Fibroblast of skin of right biceps (primary cell): ENCODE measurements at places on chromosomes 7 and 10.

- no peak for DNase-seq
Observed at GRCh38 chr7:94849636-94850208, 57.7 kb upstream of the PPP1R9A start.

DNA sequence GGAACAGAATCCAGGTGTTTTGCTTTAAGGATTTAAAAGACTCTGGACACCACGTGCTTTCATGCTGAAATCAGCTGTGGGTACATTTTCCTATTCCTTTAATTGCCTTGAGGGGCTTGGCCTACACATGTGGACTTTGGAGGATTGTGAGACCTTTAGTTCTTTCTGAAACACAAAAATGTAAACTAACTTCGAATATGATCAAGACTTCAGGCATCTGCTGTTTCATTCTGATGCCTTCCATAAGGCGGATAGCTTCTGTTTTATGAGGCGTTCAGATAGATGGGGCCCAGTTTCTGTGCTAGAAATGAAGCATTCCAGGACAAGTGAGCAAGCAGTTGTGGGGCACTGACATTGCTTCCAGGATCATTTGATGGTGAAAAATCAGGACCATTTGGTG lies 1.5 kb upstream of the NOBOX start:
- no peak for DNase-seq

DNA sequence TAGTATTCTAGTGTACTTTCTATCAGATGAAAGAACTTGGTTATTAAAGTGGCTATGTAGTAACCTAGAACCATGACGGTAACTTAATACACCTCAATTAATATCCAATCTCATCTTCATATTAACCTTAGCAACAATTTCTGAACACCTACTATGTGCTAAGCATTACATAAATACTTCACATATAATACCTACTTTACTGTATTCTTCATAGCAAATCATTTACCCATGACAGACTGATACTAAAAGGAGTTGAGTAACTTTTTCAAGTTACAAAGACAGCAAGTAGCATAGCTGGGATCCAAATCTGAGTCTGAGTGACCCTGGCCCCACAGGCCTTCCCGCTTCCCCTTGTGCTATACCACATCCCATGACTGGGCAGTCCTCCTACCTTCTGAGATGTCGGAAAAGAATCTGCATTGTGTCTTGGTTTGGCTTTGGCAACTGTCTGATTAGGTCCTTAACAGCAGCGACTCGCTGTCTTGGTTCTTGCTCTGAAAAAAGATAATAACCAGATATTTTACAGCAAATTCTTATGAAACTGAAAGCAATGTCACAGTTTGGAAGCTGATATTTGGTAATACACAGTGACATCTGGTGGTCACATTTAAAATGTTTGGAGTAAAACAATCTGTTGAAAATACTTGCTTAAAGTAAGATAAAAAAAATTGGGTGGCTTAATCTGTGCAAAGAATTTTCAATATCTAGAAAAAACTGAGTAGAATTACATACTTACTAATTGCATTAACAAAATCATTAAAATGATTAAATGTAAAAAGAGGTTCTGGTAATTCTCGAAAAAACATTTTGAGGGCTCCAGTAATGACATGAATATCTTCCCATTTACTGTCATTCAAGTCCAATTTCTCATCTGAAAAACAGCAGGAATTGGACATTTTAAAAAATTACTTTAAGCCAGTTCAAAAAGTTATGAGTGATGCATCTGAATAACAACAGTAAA lies 120.1 kb downstream of the ARHGAP12 start:
- DNase-seq, result peak; percentile 80

GRCh38 chr10:132263866-132264265 lies 43.9 kb downstream of the STK32C start:
- no peak for DNase-seq

- no peak for DNase-seq
Observed at GRCh38 chr7:138662076-138662990, 38.8 kb downstream of the SVOPL start.

GRCh38 chr7:12297283-12298108 lies 86.4 kb downstream of the TMEM106B start:
- no peak for DNase-seq

DNA sequence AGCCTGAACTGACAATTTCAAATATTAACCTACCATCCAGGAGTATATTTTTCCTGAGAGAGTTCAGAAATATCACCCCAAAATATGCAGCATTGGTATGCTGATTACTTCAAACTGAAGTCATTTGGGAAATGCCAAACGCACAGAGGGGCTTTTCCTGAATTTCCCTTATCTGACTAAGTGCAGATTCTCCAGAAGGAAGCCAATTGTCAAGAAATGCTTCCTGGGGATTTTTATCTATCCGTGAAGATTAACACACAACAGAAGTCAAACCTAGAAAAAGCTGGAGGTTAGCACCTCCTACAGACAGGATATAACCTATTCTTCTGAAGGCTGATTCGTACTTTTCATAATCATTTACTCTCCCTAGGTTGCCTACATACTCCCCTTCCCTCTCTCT lies 91.0 kb downstream of the AKR1D1 start:
- no peak for DNase-seq

- DNase-seq, result no peak
Observed at GRCh38 chr10:68997211-68997610, 8.6 kb downstream of the KIFBP start.

DNA sequence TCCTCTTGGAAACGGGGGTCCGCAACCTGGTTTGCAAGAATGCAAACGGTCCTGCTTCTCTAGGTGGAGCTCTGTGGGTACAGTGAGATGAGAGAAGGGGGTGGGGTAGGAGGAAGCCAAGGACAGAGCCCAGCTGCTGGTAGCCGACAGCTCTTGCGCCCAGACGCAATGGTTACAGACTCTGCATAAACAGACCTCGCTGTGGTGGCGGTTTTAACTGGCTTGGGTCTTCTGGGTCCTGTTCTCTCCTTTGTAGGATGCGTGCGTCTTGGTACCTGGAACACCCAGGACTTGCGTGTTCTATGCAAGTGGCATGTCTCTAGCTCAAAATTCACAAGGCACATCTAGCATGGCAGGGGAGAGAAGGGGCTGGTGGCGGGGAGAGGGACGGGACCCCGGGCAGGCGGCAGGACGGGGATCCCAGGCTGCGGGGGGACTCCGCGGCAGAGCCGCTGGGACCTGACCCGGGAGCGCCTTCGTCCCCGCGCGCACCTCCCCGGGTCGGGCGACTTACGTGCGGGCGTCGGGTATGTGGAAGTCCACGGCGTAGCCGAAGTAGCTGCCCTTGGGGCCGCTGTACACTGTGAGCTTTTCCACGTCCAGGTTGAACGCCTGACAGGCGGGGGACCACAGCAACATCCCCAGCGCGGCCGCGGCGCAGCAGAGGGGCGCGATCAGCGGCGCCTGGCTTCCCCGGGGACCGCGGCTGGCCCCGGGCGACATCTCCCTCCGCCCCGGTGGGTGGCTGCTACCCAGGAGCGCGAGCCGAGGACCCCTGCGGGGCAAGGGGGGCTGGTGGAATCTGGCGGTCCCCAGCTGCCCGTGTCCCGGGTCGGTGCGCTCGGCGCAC lies 448 bp downstream of the ITGA8 start:
- peak; percentile 31 for DNase-seq

DNA sequence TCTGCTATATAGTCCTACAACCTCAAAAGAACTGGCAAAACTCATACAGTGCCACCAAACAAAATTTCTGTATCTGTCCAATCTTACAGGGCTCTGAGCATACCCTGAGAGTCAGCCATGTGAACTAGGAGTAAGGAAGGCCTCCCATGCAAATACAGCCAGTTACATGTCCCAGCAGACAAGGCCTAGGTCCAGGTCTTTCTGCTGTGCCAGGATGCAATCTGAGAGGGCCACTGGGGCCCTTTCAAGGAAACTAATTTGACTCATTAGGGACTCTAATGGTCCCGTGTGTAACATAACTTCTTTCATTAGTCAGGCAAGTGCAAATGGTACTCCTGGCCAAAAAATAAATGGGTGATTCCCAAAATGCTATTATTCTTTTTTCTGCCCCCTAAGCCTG lies 17.9 kb upstream of the HIBADH start:
- no peak for DNase-seq

GRCh38 chr7:108406222-108406890 lies 49.9 kb downstream of the NRCAM start:
- DNase-seq, result no peak

GRCh38 chr7:90918303-90918702 lies 322.2 kb downstream of the CDK14 start:
- no peak for DNase-seq
